OCI-LY7 (cell line): ENCODE measurements at places on chromosomes 5 and 9.
A peak's percentile ranks its signal among the peaks of the same experiment; 100 is the strongest.

GRCh38 chr9:132589148-132590036, 7.0 kb downstream of the BARHL1 start:
- no peak for DNase-seq

GRCh38 chr9:14768405-14769229, 46.1 kb upstream of the CER1 start:
- peak; percentile 52 for DNase-seq

- no peak for DNase-seq
These were observed 536.5 kb downstream of the CDK5RAP2 start for GRCh38 chr9:120043448-120043847.

GRCh38 chr9:106859957-106860720, 2.8 kb upstream of the ZNF462 start:
- DNase-seq = no peak

- DNase-seq = peak; percentile 8
These were observed 229.8 kb downstream of the FANCC start for GRCh38 chr9:95087659-95088242.

- no peak for DNase-seq
These were observed 237.2 kb downstream of the FBXL7 start for GRCh38 chr5:15737036-15737821.

DNA sequence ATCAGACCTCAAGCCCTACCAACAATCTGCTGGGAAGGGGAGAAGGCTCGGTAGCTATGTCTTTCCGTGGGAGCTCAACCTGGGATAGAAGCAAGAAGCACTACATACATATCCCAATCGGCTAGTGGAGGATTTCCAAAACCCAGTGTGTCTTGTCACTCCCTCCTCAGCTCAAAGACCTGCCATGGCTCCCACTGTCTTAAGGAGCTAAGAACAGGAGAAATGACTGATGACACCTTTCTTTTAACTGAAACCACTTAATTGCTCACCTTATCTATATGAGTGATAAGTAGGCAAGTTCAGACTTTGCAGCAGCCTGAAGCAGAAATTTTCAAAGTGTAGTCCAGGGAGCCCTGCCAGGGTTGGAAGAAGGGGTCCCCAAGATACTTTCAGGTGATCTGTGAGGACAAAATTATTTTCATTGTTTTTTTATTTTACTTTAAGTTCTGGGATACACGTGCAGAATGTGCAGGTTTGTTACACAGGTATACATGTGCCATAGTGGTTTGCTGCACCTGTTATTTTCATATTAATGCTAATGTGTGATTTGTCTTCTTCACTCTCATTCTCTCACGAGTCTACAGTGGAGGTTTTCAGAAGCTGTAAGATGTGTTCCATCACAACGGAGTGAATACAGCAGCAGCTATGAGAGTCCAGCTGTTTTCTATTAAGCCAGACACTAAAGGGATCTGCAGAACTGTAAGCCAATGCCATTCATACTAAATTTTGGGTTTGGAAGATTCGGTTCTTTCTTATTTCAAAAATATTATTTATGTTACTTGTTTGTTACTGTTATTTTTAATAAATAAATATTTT, 41.4 kb downstream of the PAX5 start:
- DNase-seq = peak; percentile 42

DNA sequence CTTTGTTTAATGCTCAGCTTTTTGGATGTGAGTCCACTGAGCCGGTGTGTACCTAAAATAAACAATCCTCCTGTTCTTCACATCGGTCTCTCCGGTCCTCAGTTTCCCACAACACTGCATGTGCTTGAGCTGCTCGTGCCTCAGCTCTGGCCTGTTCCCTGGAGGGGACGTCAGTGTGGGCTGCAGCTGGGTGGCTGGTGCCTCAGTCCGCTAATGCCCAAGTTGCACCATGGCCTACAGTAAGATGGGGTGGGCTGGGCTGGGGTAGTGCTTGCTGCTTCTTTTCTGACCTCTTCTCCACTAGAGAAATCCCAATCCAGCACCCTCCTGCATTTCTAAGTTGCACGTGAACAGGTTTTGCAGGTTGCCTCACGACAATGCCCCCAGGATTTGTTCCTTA, 595 bp upstream of the BTNL9 start:
- no peak for DNase-seq

- no peak for DNase-seq
These were observed 48.7 kb upstream of the ZNF366 start for GRCh38 chr5:72555871-72556270.

DNA sequence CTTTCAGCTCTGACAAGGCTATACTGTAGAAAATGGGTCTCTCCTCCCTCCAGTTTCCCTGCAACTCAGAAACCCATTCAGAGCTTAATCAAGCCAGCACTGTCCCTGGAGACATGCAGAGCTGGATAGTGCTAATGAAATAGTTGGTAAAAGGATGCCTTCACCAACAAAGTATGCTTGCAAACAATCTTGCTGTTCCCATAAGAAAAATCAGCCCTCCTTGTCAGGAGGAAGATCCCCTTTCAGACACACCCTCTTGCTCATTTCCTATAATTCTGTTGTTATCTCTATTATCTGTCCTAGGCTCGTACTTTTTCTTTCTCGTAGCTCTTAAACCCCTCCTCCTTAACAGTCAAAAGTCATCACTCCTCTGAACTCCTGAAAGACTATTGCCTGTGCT, 9.9 kb upstream of the OSMR start:
- no peak for DNase-seq

GRCh38 chr5:16502866-16503265, 37.3 kb upstream of the ZNF622 start:
- DNase-seq = no peak

- DNase-seq = no peak
These were observed 481.5 kb upstream of the TUSC1 start for GRCh38 chr9:26159575-26160392.

DNA sequence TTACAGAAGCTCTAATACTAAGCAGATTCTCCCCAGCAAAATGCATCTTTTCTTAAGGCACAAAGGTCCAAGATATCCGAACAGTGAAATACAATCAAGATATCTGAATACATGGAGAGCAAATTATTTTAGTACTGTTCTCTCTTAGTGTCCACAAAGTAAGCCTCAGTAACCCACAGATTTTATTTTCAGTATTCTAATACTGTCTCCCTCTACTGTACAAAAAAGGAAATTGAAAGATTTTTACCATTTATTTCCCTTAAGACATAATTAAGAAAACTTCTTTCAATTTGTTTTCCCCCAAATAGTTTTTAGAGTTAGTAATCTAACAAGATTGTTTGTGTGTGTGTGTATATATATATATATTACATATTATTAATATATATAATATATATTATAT, 24.7 kb upstream of the NOL6 start:
- DNase-seq = peak; percentile 22

GRCh38 chr5:31911291-31912265, 262.5 kb downstream of the GOLPH3 start:
- no peak for DNase-seq

GRCh38 chr5:168776070-168776469, 196.9 kb upstream of the PANK3 start:
- DNase-seq = no peak

DNA sequence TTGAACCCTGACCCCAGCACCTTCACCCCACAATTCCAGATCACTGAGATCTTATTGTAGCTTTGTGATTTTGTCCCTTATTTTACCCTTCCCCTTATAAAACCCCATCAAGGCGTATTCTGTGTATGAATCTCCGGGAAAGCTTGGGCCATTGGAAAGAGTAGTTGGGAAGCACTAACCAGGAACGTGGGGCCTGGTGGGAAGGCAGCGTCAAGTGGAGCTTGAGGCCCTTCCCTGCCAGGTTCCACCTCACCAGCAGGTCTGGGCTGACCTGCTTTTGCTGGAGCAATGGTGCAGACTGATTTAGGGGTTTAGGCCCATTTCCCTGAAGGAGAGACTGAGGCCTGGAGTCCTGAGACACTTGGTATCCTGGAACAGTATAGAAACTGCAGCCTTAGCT, 9.3 kb downstream of the PHF2 start:
- DNase-seq = no peak

DNA sequence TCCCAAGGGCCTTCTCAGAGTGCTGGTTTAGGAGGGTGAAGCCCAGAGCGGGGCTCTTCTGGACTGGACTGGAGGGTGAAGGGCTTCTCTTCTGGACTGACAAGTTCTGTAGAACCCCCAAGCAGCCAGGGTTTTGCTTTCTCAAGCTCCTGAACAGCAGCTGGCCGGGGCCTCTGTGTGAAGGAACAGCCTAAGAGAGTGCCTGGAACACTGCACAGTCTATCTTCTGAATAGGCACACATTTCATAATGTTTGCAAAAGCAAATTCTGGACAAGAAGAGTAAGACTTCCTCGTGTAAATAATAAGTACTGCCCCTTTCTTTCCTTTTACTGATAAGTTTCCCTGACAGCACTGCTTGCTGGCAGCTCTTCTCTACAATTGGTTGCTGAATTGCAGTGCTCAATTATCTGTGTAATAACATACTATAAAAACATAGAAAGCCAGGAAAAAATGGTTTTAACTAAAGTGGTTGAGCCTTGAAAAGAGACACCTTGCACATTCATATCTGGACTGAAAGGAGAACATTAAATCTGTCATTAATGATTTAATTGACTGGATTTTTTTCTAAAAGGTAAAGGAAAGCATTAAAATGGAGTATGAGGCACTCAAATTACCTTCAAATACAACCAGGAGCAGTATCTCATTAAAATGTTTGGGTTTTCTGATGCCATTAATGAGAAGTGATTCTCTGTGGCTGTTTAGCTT, 20.5 kb downstream of the MAST4 start:
- DNase-seq = no peak
